ENCODE measurements at places on chromosomes 3 and 15.

GRCh38 chr15:94487635-94488034 is 256.3 kb downstream of the MCTP2 start:
- no peak for DNase-seq

DNA sequence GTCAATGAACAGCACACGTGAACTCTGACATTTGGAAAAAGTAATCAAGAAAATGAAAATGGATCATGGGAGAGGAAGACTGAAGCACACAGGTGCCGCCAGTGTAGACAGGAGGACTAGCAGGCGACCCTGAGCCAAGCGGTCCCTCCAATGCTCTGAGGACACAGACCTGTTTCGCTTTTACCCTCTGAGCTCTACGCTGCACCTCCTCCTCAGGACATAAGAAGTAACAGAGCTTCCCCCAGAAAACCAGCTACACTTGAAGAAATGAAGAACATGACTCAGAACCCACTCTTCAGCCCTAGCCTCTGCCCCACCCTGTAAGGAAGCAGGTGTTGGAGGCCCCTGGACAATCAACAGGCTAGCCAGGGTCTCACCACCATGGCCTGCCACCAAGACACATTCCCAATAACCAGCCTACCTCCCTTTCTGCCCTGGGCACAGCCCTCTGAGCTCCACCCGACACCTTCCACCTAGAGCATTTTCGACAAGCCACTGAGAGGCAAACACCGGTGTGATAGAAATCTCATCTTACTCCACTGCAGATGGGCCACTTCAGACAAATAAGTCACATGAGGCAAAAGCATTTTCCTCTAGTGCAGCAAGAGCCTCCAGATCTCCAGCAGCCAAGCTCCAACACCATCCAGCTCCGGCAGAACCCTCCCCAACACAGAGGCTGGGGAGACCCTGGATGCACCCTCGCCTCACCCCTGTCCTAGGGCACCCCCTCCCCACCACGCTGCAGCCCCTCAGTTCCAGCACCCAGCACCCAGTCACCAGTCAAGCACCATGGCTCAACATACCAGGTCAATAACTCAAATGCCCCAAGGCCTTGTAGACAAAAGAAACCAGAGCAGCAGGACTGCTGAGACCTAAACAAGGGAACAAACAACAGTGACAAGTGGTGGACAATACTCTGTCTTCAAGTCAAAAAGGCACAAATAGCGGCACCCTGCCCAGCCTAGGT is 11.4 kb downstream of the FAM174B start:
- DNase-seq: no peak

DNA sequence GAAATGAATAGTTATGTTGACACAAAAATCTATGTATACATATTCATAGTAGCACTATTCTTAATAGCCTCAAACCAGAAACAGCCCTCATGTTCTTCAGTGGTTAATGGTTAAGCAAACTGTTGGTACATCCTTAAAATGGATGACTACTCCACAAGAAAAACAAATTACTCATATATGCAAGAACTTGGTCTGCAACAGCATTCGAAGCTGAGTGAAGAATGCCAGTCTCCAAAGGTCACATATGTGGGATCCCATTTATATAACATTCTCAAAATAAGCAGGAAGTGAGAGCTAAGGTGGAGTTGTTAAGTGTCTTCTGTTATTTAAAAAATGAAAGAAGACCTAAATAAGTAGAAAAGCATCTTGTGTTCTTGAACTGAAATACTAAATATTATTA is 365.7 kb downstream of the GABRG3 start:
- no peak for DNase-seq

DNA sequence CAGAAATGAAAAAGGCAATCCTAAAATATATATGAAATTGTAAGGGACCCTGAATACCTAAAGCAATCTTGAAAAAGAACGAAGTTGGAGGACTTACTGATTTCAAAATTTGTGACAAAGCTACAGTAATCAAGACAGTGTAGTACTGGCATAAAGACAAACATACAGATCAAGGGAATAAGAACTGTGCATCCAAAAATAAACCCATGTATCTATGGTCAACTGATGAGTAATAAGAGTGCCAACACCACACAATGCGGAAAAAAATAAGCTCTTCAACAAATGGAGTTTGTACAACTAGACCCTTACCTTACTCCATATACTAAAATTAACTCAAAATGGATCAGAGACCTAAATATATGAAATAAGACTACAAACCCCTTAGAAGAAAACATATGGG is 29.6 kb downstream of the GSK3B start:
- DNase-seq: no peak

DNA sequence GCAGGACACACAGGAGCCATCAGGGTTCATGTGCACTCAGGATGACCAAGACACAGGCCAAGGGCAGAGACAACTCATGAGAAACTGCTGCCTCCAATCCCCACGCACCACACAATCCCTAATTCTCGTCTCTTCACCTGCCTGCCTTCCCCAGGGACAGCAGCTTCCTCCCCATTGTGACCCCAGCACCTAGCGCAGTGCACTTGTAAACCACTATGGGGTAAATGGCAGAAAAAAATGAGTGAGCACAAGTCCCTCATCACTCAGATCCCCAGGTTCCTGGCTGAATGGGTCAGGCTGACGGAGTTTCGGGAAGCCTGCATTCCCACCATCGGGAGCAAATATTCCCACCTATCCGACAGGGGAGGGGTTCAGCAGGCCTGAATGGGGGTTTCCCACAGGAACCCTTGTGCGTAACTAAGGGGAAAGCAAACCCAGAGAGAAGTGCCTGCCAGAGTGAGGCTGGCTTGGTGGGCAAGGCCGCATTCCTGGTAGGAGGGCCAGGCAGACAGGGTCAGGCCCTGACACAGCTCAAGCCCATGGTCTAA is 18.8 kb downstream of the PLXNB1 start:
- DNase-seq: no peak

- DNase-seq: no peak
Measured at GRCh38 chr3:129975705-129976048, 1.2 kb downstream of the TRH start.

- DNase-seq: no peak
Measured at GRCh38 chr15:83685916-83686332, 32.0 kb downstream of the ADAMTSL3 start.

DNA sequence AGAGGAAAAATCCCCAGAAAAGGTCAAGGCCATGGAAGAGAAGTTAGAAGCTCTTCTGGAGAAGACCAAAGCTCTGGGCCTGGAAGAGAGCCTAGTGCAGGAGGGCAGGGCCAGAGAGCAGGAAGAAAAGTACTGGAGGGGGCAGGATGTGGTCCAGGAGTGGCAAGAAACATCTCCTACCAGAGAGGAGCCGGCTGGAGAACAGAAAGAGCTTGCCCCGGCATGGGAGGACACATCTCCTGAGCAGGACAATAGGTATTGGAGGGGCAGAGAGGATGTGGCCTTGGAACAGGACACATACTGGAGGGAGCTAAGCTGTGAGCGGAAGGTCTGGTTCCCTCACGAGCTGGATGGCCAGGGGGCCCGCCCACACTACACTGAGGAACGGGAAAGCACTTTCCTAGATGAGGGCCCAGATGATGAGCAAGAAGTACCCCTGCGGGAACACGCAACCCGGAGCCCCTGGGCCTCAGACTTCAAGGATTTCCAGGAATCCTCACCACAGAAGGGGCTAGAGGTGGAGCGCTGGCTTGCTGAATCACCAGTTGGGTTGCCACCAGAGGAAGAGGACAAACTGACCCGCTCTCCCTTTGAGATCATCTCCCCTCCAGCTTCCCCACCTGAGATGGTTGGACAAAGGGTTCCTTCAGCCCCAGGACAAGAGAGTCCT is 9.0 kb downstream of the MAP1A start:
- DNase-seq: no peak

GRCh38 chr3:13433912-13434311 is 13.8 kb upstream of the NUP210 start:
- DNase-seq: no peak

- DNase-seq: no peak
Measured at GRCh38 chr15:72128359-72128758, 10.2 kb downstream of the SENP8 start.

GRCh38 chr15:45534821-45535220 is 12.3 kb upstream of the SLC30A4 start:
- no peak for DNase-seq

DNA sequence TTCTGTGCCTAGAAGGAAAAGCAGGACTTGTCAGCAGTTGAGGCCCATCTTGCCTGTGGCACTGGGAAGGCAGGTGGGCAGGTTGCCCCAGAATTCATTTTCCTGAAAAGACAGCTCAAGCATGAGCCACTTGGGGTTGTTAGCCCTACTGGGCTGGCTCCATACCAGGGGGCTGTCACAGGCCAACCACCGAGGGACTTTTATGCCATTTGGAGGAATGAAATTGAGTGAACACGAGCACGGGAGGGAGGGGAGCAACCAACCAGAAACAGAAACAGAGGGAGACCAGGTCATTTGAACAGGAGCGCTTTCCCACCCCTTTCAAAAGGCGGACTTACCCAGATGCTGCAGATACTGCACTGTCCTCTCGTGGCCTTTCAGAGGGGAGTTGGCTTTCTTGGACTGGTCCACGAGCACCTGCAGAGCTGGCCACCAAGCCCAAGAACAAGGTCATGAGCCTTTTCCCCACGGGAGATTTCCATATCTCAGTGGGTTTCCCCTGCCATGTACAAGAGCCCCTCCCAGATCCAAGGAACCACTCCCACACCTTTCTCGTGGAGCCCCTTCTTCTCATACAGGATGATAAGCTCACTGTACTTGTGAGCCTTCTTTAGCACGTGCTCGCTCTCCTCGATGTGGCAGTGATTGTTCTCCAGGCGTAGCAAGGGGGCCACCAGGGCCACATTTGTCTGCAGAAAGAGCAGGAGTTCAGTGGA is 9.9 kb upstream of the PLA2G4F start:
- no peak for DNase-seq

DNA sequence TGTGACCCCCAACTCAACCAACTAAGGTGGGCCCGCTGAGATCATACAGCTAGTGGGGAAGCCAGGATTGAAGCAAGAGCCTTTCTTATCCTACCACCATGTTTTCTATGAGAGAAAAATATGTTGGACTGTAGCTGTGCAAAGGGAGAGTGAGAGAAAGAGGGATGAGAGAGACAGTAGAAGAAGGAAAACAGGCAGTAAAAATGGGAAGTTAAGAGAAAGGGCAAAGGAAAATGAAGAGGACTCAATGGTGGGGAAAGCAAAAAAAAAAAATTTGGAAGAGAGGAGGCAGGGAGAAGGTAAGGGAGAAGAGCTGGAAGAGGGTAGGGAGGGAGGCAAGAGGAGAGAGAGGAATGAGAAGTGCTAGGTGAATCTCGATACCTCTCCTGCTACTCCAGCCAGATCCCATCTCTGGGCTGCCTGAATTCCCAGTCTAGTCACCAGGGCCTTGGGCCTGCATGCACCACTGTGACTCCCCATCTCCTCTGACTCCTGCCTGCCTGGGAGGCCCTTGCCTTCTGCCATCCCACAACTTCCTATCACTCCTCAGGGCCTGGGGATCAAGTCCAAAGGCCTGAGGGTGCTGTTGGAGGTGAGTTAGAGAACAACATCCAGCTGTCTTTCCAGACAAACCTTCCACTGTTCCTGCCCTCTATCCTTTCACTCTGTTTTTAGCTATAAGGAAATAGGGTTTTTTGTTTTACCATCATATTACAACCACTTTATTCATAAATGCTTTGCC is 15.7 kb downstream of the FAM81A start:
- no peak for DNase-seq

DNA sequence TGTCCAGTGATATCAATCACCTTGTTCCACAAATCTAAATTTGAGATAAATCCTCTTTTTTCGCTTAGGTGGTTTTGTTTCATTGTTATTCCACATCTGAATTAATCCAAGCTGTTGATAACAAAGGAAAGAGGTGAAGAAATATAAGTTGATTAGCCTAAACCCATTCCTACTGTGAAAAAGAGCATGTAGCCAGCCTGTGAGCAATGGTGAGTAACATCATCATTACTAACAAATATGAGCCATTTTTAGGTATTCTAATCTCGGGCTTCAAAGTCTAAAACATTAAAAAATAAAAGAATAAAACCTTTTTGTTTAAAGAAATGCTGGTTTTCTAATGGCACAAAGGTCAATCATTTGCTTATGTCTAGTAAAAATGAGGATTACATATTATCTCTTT is 52.1 kb upstream of the P3H2 start:
- no peak for DNase-seq

GRCh38 chr3:42094691-42095391 is 3.7 kb downstream of the TRAK1 start:
- no peak for DNase-seq

DNA sequence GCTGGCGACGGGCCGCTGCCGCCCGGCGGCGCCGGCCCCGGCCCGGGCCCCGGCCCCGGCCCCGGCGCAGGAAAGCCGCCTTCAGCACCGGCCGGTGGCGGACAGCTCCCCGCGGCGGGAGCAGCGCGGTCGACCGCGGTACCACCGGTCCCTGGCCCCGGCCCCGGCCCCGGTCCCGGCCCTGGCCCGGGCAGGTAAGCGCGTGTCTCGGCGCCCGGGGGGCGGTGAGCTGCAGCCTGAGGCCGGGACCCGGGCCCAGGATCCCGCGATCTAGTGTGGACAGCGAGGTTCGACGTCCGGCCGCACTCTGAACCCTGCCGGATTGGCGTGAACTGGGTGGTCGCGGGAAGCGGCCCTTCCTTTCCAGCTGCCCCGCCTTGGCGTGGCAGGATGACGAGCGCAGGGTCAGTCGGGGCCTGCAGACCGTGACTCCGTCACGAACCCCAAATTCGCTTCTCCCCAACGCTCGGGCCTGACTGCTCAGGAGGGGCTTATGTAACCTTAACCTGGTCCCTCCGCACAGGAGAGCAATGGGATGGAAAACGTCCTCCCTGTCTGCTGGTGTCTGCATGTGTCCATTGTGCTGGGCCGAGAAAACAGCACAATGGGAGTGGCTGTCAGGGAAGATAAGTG is 472 bp downstream of the BSN start:
- DNase-seq: no peak

GRCh38 chr3:59212128-59212779 is 162.4 kb upstream of the CFAP20DC start:
- DNase-seq: no peak

DNA sequence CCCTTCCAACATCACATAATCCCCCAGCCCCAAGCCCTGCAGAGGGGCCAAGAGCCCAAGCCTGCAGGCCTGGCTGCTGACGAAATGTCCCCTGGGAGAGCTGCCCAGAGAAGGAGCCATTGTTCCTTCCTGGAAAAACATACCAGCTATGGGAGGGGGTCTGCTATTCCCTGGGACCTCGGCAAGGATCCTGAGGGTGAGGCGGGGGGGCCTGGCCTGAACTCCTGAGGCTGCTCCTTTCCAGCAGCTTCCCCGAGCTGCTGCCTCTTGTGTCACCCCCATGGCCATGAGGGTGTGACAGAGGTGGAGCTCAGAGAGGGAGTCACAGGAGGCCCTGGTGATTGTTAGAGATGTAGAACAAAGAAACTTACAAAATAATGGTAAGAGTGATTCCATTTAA is 12.9 kb downstream of the LOXL1 start:
- DNase-seq: no peak

DNA sequence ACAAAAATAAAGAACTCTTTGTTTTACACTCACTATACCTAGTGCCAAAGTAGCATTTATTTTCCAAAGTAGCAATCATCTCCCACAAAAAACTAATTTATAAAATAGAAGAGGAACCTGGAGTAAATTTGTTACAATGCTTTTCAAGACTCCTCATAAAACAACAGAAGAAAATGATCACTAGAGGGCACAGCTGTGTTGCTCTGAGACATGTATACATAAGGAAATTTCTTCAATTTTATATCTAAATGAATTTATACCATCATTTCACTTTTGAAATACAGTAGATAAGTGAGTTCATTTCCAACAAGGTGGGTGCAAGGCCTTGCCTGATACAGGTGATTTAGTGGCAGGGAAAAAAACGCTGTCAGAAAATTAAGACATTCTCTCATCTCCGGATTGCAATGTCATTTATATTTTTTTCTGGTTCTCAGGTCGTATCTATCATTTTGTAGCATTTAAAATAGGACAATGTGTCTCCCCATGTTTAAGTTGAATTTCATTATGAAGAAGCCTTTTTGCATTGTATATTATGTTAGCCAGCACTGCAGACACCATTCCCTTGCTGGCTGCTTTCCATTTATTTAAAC is 25.3 kb upstream of the ARHGEF26 start:
- DNase-seq: no peak

Data from NCI-H510A (cell line).